ENCODE measurements at places on chromosomes 4 and X.
A peak's percentile ranks its signal among the peaks of the same experiment; 100 is the strongest.

- DNase-seq = no peak
Measured at GRCh38 chr4:66927937-66928336, 617.4 kb downstream of the CENPC start.

DNA sequence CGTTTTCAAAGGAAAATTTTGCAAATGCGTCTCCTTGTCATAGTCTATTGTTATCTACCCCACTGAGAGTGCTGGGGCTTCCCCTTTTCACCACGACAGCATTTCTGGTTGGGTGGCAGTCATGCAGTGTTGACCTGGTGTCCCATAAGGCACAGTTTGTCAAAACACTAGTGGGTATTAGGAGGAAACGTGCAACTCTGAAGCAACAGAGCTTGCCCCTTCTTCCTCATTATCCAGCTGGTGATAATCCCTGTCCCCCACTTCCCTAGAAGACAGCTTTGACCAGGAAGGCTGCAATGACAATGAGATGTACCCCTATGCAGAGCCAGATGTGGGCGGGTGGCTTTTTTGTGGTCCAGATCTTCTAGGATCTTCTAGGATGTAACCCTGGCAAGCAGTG, 1.8 kb downstream of the TBC1D1 start:
- no peak for DNase-seq

- DNase-seq = peak; percentile 93
Measured at GRCh38 chrX:49039598-49040375, 3.4 kb downstream of the TFE3 start.

GRCh38 chrX:113522814-113523213, 682.2 kb upstream of the AMOT start:
- no peak for DNase-seq

GRCh38 chrX:4570151-4570550, 856.7 kb upstream of the PRKX start:
- DNase-seq = no peak

GRCh38 chrX:63927848-63928247, 142.8 kb upstream of the ARHGEF9 start:
- no peak for DNase-seq

GRCh38 chr4:73702796-73703287, 37.5 kb upstream of the CXCL8 start:
- no peak for DNase-seq

GRCh38 chr4:121096629-121097028, 24.3 kb upstream of the NDNF start:
- DNase-seq = peak; percentile 28

GRCh38 chrX:147217334-147217733, 402.8 kb upstream of the CXorf51A start:
- no peak for DNase-seq

- no peak for DNase-seq
Measured at GRCh38 chrX:13419918-13420317, 100.1 kb upstream of the ATXN3L start.

DNA sequence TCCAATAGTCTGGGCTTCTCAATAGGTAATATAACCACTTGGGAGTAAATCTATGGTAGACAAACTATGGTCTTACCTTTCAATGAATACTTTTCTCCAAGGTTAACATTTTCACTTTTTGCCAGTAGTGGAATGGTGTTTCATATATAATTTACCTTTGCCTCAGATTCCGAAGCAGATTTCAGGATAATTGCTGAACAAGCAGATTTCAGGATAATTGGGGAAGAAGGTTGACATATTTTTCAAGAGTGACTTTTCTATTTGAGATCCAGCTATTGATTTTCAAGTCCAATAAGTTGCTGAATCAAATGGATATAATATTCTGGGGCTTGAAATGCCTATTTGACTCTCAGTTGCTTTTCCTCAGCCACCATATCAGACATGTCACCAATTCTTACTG, 63.6 kb downstream of the SYTL5 start:
- DNase-seq = no peak

- DNase-seq = no peak
Measured at GRCh38 chrX:7801711-7802110, 41.3 kb upstream of the VCX start.

DNA sequence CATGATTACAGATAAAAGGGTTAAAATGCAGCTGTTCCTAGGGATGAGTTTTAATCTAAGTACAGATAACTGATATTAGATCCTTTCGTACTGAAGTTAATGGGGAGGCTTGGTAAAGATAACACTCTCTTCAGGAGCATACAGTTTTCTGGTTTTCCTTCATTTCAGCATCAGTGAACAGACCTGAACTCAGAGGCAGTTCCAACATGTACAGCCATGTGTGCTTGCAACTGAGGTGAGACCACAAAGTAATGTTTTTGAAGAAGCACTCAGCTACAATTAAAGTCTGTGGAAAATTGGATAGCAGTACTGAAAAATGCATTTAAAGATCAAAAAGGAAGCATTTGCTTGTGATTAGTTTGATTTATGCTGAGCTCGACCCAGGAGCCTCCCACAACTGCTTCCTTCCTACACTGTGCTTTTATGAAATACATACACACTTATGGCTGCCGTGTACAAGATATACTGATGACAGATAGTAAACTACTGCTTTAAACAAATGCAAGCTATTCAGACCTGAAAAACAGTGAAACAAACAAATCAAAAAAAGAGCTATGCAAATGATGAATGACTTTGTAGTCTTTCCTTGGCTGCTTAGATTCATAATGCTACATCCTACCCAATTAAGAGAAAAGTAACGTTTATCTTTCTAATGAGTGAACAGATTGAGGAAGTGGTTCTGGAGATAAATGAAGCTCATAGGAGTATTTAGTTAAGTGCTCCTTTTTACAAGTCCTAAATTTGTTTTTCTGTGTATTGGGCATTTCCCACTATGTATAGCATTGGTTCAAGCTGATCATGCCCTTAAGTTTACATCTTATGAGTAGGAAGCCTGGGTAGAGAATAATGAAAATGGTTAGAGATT, 68.4 kb downstream of the PDLIM5 start:
- DNase-seq = no peak

GRCh38 chr4:38979511-38980230, 52.5 kb downstream of the TMEM156 start:
- no peak for DNase-seq

GRCh38 chrX:153779891-153780677, 757 bp upstream of the SRPK3 start:
- no peak for DNase-seq

GRCh38 chr4:48162162-48162561, 28.1 kb upstream of the TXK start:
- peak; percentile 56 for DNase-seq

DNA sequence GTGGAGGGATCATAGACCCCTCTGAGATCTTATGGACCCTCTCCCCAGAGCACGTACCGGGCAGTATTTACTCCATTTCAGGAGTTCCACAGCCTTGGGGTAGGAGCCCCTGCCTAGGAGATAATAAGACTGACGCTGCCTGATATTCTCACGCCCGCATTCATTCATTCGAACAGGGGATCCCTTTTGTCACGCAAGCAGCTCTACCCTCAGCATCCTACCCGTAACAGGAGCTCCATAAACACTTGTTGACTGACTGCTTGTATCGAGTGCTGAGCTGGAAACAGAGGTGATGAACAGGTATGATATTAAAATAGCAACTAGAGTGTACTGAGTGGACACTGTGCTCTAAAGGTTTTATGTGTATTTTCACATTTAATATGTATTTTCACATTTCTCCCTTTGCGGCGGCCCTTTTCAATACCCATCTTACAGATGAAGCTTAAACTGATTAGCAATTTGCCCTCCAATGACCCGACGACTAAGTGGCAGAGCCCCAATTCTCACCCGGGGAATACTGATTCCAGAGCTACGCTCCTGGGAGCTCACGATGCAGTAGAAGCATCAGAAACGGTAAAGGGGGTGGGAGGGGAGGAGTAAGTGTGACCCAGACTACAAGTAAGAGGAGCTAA, 888 bp downstream of the RAB28 start:
- peak; percentile 18 for DNase-seq

DNA sequence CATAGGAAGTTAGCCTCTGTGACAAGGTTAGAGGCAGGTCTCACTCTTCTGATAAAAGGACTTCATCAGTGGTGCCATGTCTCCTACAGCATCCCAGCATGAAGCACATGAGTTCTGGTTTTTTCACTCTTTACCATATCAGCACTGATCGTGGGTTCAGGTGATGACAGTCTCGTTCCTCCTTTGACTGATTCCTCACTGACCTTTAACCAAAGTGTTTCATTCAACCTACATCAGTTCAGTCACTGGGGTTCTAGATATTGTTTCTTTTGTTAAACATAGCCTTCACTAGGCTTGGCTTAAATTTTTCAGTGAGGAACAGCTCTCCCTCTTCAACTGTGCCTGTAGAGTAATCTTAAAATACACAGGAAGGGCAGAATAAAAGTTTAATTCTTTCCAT, 9.6 kb upstream of the MAGEA8 start:
- DNase-seq = no peak

- no peak for DNase-seq
Measured at GRCh38 chr4:112564706-112565270, 48.8 kb upstream of the NEUROG2 start.

DNA sequence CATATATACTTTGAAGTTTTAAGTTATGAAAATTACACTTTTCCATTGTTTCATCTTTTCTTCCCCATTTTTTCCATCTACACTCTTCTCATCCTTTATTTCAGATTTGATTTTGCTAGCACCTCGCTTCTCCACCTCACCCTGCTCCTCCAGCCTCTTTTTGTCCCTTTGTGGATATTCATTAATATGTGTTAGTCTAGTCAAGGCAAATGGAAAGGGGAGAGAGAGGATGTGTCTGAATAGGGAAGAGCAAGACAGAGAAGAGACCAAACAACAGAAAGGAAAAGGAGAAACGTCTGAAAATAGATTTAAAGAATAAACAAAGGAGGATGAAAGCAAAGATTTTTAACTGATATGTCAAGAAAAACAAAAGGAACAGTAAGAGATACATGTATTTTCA, 24.1 kb downstream of the GPM6A start:
- no peak for DNase-seq

GRCh38 chrX:77014377-77015372, 432.5 kb upstream of the FGF16 start:
- no peak for DNase-seq

GRCh38 chrX:119880552-119881437, 9.2 kb downstream of the NDUFA1 start:
- peak; percentile 57 for DNase-seq

GRCh38 chr4:14329228-14329627, 673.1 kb upstream of the CPEB2 start:
- no peak for DNase-seq

DNA sequence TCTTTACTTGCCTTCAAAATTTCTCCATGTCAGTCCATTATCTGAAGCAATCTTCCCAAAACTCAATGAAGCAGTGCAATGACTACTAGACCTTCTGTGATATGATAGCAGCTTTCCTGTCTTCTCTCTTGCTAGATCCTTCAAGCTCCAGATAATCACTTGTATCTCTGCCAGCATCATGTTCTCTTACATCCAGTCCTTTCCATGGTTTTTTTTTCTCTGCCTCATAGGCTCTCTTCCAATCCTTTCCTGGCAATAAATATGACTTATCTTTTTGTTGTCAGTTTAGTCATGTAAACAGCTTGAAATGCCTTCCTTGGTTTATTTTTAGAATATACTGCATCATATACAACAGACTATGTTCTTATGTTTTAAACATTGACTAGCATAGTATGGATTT, 193.5 kb downstream of the CFAP299 start:
- DNase-seq = no peak

- DNase-seq = no peak
Measured at GRCh38 chrX:108304757-108305156, 133.5 kb downstream of the COL4A6 start.

DNA sequence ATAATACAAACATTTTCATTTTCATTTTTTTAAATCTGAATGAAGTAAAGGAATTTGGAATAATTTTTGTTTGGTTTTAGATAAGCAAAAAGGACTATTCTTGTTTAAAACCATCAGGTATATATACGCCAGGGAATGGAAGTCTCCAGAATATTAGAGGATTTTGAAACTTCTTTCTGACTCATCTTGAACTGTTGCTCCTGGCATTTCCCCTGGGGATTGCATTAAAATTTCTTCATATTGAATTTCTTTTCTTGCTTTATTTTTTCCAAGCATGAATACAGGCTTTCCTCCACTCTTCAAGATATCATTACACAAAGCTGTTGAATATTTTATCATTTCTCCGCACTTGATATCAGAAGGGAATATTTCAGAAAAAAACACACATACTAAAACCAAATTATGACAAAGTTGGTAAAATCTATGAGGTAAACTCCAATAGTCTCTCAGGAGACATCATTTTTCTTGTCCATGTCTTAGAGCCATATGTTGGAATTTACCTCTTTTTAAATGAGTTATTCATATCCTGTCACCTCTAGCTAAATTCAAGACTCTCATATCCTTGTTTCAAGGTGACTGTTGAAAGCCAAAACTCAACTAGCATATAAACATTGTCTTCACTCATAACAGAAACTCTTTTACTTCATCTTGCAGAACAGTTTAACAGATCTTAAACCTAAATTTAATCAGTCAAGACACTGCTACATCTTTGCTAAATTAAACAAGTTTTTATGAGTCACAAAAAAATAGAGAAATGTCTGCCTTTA, 20.7 kb upstream of the CSN1S1 start:
- no peak for DNase-seq

- DNase-seq = no peak
Measured at GRCh38 chr4:15945516-15945915, 7.0 kb upstream of the FGFBP1 start.

GRCh38 chrX:23759821-23760220, 16.7 kb upstream of the ACOT9 start:
- DNase-seq = no peak

DNA sequence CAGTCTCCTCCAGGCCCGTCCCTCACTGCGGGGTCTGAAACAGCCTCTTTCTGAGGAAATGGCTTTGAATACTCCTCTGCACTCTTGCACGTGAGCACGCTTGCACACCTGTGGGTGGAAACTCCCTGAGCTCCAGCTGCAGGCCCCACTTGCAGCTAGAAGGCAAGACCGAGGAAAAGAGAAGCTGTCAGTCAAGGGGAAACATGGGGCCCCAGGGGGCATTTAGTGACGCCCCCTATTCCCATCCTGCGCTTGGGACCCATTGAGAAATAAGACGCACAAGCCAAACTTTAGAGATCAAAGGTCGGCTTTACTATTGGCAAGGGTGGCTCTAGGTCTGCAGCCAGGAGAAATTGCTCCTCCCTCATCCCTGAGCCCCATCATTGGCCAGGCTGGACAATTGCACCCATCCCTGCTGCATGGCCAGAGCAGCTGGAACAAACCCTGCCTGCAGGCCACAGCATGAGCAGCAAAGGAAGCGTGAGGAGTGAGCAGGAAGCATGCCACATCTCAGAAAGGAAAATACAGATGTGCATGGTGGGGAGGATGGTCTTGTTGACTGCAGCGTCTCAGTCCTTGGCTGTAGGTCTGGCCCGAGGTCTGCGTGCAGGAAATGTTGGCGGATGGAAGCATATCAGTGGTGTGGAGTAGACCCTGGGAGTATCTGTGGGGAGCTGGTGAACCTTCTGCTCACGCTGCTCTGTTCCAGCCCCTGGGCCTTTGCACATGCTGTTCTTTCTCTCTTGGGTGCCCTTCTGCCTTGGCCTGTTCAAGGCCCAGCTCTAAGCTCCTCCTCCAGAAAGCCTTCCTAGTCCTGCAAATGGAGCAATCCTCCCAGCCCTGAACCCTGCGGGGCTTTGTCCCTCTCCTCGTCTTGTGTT, 93.9 kb downstream of the PSAPL1 start:
- no peak for DNase-seq
